Type B pancreatic cell (in vitro differentiated cells): ENCODE measurements at places on chromosomes 2 and 18. TPM values are rescaled to one million over a fixed set of nuclear protein-coding genes. Genes with fewer than 3 reads are reported as not detected.

DNA sequence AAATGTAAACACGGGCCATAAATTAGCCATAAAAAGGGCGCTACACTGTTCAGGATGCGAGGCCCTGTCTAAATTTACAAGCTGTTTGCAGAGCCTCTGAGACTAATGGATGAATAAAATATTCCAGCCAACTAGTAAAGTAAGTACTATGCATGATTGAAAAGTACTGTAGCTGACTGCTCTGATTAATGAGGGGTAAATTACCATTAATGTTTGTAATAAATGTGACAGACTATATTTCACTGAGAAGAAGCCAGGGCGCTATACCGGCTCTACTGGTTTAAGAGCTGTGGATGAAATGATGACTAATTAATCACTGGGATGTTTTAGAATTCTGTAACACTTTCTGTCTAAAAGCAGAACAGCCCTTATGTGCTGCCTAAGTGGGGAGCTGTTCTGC lies 54.3 kb upstream of the RGPD4 start:
- DNase-seq = no peak

GRCh38 chr18:36419188-36419899 lies 121.8 kb downstream of the FHOD3 start:
- no peak for DNase-seq

DNA sequence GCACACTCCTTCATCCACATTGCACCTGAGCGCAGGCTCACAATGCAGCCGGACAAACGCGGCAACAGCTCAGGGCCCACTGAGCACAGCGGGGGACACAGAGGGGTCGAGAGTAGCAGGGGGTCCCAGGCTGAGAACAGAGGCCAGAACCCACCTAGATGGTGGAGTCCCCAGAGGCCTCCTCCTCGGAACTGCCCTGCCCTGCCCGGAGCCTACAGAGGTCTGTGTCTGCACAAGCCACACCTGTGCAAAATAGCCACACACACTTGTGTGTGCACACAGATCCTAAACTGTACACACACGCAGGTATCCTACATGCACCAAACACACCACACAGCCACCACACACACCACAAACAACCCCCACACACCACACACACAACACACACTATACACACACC lies 72.8 kb downstream of the TMEM18 start:
- no peak for DNase-seq

DNA sequence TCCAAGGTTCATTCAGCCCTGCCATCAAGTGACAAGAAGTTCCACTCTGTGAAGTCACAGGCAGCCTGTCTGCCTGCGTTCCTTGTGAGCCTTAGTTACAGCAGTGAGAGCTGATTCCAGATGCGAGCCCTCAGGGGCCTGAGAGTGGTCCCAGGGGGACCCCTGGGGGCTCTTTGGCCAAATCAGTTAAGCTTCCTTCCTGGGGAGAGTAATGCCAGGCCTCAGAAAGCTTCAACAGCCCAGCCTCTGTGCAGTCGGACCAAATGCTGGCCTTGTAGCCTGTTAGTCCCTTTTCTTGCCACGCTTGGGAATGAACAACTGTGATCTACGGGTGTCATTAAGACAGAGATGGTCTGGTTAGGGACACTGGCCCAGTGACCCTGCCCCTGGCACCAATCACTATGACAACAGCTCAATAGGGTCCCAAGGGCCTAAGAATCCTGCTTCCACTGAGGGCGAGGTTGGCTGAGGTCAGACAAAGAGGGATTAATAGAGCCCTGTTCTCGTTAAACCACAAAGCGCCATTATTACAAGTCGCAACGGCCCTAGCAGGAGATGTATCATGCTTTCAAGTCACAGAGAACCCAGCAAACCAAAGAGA lies 50.9 kb downstream of the HS1BP3 start:
- no peak for DNase-seq

DNA sequence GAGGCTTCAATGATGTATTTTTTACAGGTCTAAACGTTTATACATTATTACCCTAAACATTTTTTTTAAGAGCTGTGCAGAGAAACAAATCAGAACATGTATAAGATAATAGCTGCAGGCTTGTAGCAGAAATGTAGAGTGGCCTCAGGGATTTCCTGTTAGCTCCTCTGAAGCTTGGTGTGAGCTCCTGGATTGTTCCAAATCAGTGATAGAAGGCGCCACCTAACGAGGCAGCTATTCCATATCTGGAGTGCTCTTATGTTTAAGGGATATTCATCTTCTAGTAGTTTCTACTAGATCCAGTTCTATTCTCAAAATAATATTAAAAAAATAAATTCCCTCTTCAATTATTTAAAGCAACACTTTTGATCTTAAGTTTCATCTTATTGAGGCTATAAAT lies 93.1 kb downstream of the LRP1B start:
- DNase-seq = no peak

DNA sequence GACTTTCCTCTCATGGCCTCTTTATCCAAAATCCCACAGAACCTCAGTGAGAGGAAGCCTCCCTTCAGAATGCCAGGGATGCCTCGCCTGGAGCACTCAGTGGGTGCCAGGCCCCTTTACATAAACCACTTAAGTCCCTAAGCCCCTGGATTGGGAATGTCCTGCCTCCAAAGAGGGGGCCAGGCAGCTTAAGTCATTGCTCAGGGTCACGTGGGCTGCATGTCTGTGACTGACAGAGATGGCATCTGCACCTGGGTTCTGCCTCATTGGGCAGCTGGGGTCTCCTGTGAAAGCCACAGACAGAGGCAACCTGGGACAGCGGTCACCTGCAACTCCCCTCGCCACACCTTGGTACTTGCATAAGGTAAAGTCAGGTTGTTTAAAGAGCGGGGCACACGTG lies 93.5 kb downstream of the MYT1L start:
- DNase-seq = no peak

DNA sequence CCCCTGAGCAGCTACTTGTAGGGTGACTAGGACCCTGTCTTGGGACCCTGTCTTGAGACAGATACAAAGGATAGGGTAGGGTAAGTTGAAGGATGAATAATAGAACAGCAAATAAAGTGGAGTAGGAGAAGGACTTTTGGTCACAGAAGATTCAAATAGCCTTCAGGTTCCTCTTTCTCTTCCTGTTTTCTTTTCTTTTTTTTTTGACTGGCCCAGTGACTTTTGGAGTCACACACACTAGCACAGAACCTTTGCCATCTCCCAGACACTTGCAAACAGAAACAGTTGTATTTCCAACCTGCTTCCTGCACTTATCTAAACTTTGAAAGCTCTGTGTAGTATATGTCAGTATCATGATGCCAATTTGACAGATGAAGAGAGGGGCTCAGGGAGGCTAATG lies 108.2 kb downstream of the TDRD15 start:
- DNase-seq = no peak

DNA sequence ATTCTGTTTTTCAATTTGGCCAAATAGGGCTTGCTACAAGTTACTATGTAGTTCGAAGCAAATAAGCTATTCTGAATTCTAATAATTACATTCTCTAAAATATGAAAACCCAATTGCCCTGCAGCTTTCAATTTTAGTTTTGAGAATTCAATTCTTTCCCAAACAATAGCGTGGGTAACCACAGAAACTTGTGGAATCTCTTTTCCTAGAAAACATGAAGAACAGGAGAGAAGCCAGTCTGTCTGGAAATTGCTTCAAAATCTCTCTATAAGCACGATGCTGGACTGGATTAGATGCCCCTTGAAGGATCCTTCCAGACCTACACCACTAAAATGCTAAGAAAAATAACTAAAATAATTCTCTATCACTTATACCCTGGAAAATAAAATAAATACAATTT lies 115.0 kb downstream of the THADA start:
- no peak for DNase-seq

Gene SULT1C3
- total RNA-seq = not detected in 2 replicates

Gene SCYGR2
- not detected in 2 replicates for total RNA-seq

Gene CTNNA2
- 3.2 and 15.0 TPM in 2 replicates for total RNA-seq

Gene CTDSP1
- 96.4 and 112 TPM in 2 replicates for total RNA-seq

DNA sequence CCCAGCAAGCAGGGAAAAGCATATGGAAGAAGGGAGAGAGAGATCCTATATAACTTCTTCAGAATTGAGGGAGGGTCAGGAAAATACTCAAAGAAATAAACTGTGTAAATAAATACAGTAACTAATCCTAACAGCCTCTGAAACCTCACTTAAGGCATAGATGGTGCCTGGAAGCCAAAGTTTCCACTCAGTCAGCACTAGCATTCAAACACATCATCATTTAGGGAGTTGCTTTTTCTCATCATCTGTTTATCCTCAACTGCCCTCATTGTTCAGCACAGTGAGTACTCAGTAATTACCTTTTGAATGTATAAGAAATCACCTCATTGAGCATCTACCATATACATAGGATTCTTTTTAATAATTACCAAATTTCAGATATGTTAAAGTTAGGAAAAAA lies 262.9 kb downstream of the C1D start:
- no peak for DNase-seq

DNA sequence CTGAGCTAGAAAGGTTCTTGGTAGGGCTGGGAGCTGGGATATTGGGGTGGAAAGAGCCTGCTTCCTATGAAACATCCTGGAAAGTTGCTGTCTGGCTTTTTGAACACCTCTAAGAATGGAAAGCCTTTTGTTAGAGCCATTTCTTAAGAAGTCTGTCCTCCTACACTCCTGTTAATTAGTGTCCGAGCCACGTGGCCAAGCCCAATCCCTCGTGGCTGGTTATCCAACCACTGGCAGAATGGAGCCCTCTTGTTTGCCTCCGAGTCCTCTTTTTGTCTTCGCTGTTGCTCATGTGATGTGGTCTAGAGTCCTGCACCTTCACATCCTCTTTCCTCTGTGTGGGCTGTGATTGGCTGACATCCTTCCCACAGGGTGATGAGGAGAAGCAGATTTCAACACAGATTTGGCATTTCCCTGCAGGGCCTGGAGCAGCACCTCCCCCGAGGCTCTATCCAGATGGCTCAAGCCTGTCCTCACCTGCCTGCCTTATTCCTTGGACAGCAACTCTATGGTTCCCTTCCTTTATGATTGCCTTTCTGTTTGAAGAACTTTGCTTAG lies 8.2 kb upstream of the TOGARAM2 start:
- DNase-seq = no peak

Gene SERPINB11
- 1.3 and 1.4 TPM in 2 replicates for total RNA-seq

GRCh38 chr2:234606896-234607295 lies 110.0 kb upstream of the ARL4C start:
- no peak for DNase-seq

DNA sequence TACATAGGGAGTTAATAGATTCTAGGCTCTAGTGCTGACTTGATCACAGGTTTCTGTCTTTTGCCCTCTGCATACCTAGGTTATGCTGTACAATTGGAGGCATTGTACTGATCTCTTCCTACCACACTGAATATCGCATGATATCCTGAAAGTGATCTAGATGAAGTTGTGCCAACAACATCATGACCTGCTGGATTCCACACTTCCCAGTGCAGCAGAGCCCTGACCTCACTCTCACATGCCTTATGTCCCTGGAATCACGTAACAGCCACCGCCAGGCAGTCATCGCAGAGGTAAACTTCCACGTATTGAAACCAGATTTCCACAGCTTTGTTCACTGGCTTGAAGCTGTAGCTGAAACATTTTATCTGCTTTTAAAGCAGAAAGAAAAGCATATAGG lies 214.0 kb downstream of the ANKRD30B start:
- no peak for DNase-seq

Gene PLA2R1
- total RNA-seq = 3.0 and 3.6 TPM in 2 replicates

GRCh38 chr2:168723275-168723899 lies 79.0 kb upstream of the NOSTRIN start:
- DNase-seq = no peak

Gene SMYD1
- total RNA-seq = 0.87 TPM in 1 of 2 replicates, not detected in the other

Gene ZBTB14
- 11.4 and 12.8 TPM in 2 replicates for total RNA-seq

DNA sequence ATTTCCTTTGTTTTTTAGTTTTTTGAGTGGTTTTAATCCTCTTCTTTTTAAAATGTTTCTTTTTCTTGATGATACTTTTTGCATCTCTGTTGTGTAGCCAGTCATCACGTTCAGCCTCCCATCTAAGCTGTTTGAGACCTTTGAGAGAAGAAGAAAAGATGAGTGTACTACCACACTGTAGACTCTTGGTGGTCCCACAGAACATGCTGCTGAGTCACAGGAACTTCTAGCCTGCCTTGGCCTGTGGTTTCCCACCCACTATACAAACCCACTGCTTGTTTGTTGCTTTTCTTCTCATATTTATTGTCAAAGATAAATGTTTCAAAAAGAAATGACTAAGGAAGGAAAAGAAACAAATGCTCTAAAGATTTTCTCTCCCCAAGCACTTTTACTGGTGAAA lies 5.5 kb downstream of the CEBPZOS start:
- DNase-seq = no peak

Gene SYT4
- 10.0 and 20.5 TPM in 2 replicates for total RNA-seq

- DNase-seq = no peak
These were observed 434.2 kb downstream of the LRRTM4 start for GRCh38 chr2:77087987-77088414.
